ENCODE measurements at places on chromosomes 5 and 9. TPM values are rescaled to one million over a fixed set of nuclear protein-coding genes. Genes with fewer than 3 reads are reported as not detected.

- DNase-seq, result no peak
These were observed 346.0 kb downstream of the KDM4C start for GRCh38 chr9:7103771-7104170.

DNA sequence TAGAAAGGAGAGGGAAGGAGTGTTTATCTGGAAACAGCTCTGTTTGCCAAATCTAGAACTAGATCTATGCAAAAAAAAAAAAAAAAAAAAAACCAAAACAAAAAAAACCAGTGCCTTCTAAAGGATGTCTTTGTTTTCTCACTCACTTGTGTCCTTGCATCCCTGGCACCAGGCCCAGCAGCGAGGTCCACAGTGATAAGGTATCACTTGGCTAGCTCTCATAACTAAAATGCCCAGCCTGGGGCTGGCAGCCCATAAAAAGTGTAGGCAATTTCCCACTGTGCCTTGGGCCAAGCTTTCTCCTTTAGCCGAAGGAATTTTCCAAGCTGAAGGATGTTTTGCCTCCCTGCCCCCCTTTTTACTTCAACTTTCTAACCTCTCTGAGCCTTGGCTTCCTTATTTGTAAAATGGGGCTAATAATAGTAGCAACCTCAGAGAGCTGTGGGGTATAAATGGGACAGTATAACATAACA lies 20.8 kb downstream of the RGS3 start:
- peak; percentile 96 for DNase-seq

DNA sequence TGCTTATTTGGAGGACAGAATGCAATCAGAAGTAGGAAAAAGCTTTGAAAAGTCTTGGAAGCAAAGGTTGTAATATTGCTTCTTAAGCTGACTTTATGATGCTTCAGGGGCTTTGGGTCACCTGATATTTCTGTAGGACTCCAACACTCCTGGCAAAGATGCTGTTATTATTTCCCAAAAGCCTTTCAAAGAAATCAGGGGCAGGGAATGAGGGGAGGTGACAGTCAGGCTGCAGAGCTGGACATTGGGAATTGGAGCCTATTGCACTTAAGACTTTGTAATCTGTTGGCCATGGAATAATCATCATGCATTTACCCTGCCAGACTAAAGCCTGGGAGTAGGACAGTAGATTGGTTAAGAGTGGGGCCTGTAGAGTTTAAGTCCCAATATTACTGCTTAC lies 168.3 kb upstream of the IL12B start:
- no peak for DNase-seq

GRCh38 chr5:1152771-1153282 lies 41.0 kb upstream of the SLC12A7 start:
- no peak for DNase-seq

DNA sequence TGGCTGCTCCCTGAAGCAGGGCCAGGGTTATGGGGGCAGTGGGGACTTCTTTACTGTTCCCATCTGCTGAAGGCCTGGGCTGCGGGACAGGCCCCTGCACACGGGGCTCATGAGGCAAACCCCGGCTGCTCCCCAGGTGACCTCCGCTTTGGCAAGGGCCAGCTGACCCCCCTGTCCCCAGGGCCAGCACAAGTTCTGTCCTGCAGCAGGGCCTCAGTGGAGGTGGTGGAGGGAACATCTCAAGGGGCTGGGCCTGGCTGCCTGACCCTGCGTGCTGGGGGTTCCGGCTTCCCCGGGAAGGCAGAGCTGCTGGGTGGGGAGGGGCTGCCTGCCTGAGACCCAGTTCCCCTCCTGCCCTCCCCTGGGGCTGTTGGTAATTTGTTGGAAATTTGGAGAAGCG lies 67.4 kb upstream of the RNU6ATAC start:
- DNase-seq, result no peak

GRCh38 chr5:112729630-112730029 lies 8.1 kb upstream of the APC start:
- DNase-seq, result no peak

DNA sequence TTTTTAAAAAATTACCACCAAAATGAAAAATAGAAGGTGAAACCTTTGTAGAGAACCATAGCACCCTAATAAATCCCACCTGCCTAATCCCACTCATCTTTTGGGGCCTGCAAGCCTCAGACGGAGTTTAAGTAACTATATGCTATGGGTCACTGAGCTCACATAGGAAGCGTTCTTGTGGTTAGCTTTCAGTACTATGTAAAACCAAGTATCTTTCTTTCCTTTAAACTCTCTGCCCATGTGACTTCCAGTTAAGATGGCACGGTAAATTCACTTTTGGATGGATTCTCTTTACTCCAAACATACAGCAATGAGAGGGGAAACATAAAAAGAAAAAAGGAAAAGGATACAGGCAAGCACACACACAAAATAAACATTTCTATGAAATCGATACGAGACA lies 50.9 kb downstream of the FANCC start:
- DNase-seq, result no peak

DNA sequence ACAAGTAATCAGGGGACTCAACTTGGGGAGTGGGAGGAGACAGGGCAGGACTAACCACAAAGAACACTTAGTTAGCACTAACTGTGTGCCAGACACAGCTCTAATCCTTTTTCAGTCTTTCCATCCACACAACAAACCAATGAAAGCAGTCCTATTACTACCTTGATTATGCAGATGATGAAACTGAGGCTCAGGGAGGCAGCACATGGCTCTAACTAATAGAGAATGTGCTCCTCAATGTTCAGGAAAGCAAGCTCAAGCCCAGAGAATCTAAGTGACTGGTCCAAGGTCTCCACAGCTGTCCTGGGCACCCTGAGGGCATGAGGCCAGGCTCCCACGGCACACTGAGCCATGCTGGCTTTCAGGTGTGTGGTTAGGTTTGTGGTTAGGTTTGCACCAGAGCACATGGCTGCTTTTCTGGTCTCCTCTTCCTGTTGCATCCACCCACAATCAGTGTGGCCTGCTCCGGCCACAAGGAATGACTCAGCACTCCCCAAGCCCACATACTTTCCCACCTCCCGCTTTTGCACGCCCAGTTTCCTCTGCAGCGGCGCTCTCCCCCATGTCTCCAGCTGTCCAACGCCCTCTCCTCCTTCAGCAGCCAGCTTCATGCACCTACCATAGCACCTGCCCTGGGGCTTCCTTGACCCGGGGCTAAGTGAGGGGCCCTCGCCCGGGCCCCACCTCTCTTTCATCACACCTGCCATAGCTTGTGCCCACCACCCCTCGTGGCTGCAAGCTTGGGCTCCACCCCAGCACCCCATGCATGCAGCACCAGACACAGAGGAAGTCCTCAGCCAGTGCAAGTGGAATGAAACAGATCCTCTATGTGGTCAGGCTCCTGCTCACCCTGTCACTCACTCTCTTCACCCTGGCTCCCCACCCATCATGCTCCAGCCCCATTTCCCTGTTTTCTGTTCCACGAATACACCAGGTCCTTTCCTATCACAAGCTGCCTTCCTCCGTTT lies 133.1 kb downstream of the GABBR2 start:
- DNase-seq, result no peak

- no peak for DNase-seq
These were observed 147.3 kb downstream of the MELK start for GRCh38 chr9:36720043-36720442.

- DNase-seq, result no peak
These were observed 562.7 kb downstream of the TLE4 start for GRCh38 chr9:80134487-80134886.

DNA sequence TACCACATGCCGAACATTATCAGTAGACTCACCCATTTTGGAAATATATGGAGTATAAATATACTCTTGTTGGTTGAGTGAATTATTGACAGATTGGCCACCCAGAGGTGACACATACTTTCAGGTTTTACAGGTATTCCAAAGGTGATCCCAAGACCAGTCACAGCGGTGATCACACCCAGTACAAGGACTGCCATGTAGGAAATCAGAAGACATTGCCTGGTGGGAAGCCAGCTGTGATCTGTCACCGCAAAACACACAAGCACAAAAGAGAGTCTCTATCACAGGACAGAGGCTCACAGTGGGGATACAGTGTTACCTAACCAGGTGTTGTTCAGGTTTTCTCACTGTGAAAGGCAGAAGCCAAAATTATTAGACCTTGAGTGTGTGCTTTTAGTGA lies 15.8 kb downstream of the BTF3 start:
- DNase-seq, result no peak

GRCh38 chr9:99366621-99367020 lies 144.5 kb downstream of the SEC61B start:
- DNase-seq, result no peak

DNA sequence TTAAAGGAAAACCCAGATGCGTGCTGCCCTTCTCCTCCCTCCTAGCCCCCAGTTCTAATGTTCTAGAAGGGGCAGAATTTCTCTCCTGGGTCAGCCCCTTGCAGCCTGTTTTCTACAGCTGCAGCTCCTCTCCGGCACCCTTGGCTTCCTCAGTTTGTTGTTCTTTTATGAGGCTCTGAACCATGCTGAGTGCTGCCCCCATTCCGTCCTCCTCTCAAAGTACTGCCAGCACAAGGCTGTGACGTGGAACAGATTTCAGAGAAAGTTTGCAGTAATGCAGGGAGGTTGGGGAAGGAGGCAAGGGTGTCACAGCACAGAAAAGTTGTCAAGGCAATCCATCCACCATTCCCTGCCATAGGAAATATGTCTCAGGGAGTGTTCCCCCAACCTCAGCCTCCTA lies 63.3 kb downstream of the RGS3 start:
- DNase-seq, result no peak

GRCh38 chr9:92617195-92617813 lies 52.6 kb downstream of the IPPK start:
- peak; percentile 18 for DNase-seq

DNA sequence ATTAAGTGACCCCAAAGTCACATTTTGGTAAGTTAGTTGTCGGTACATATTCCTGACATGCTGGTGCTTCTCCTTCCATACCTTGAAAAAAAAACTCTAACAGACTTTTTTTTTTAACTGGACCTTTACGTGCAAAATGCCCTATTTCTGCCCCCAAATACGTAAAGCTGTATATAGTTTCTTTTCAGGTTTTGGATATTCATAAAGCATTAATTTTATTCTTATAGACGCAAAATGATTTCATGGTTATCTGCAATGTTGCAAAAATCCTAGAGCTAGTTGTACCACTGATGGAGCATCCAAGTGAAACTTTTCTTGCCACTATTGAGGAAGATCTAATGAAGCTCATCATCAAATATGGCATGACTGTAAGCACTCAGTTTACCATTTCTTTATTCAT lies 167.6 kb downstream of the NIPBL start:
- DNase-seq, result no peak

- DNase-seq, result no peak
These were observed 369.0 kb upstream of the RFX3 start for GRCh38 chr9:3894772-3895171.

DNA sequence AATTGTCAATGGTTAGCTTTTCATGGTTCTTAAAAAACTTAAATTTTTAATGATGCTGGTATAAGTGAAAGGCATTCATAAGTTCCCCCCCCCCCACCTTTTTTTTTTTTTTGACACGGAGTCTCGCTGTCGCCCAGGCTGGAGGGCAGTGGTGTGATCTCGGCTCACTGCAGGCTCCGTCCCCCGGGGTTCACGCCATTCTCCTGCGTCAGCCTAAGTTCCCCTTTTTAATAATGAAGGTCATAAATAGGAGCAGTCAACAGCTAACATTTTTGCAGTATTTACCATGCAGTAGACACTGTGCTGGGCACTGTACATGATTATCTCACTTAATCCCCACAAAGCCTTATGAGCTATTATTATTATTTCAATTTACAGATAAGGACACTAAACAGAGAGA lies 556.3 kb downstream of the PDE4D start:
- DNase-seq, result no peak

DNA sequence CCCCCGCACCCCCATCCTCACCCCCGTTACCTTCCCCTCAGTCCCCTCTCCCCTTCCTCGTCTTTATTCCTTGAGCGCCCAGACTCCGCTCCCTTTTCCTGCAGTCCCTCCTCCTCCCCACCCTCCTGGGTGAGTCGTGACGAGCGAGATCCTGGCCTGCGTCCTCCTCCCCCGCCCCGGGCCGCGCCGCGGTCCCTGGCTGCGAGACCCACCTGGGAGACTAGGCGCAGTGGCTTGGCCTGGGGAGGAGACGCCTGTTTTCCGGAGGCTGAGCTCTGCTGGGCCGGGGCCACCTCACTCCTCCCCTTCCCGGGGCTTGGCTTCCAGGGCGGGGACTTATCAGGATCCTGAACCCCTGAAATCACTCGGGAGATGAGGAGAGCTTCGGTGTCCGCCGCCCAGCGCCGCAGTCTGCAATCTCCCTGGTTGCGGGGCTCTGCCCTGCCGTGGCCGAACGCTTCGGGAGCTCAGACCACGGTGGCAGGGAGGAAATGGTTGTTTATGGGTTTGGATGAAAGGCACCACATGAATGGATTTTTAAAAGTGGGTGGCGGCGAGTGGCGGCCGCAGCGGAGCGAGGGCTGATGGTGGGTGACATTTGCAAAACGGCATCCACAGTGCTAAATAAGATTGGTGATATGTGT lies 984 bp downstream of the STXBP1 start:
- peak; percentile 70 for DNase-seq

DNA sequence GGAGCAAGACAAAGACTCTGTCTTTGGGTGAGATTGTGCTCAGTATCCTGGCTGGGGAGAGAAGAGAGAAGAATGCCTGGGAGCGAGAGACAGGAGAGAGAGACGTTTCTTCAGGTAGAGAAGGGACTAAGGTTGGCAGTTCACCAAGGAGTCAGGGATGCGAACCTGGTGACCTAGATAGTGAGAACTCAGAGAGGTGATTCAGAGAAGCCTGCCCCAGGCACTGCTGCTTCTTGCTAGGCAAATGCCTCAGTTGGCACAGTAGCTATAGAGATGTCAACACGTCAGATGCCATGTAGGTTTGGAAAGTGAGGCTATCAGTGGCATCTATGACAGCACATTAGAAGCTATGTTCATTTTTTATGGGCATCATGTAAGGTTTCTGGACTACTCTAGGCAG lies 231.6 kb upstream of the VLDLR start:
- no peak for DNase-seq

GRCh38 chr9:127884427-127884911 lies 7.0 kb upstream of the AK1 start:
- peak; percentile 73 for DNase-seq

DNA sequence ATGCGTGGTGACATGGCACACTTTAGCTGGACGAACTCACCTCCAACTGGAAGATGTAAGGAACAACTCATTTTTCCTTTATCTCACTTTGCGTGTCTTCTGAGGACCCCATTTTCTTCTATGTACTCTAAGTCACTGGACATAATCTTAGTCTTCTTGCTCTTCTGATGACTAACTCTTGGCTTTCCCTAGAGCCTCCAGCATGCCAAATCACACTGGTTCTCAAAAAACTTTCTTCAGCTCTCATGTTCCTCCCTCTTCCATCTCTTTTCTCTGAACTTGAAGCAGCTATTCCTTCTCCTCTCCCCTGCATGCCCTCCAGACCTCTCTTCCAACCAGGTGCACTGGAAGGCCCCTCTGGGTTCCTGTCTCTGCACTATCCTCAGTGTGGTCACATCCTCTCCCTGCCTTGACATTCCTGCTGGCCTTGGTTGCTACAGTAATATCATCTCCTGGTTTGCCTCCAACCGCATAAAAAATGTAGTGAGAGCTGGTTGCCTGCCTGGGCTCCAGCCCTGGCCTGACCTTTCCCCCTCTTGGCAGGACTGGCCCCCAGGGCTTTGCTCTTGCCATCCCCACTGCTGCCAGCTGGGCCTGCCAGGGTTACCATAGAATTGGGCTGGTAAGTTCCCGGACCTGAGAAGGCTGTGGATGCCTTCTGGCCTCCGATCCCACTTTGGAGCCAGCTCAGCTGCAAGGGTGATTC lies 44.8 kb upstream of the BNC2 start:
- no peak for DNase-seq

GRCh38 chr9:115606838-115607237 lies 488.9 kb upstream of the TNC start:
- DNase-seq, result no peak

The DMRT3 gene
- total RNA-seq, result not detected

The PKD2L2 gene
- not detected for total RNA-seq

The CRHBP gene
- 40.1 TPM for total RNA-seq

The CERCAM gene
- total RNA-seq, result 15.7 TPM

The WNT8A gene
- total RNA-seq, result not detected

The ARHGEF28 gene
- total RNA-seq, result 33.5 TPM

All from adrenal gland (tissue), 19 donors.